GM04503 (cell line): ENCODE measurements at places on chromosomes 6 and 20.

GRCh38 chr6:56798163-56798562, 155.5 kb upstream of the DST start:
- DNase-seq: peak; percentile 58

GRCh38 chr20:17759449-17759848, 59.7 kb downstream of the BANF2 start:
- no peak for DNase-seq

DNA sequence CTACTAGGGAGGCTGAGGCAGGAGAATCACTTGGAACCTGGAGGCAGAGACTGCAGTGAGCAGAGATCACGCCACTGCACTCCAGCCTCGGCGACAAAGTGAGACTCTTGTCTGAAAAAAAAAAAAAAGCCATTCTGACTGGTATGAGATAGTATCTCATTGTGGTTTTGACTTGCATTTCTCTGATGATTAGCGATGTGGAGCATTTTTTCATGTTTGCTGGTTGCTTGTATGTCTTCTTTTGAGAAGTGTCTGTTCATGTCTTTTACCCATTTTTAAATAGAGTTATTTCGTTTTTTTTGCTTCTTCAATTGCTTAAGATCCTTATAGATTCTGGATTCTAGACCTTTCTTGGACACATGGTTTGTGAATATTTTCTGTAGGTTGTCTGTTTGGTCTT, 103.5 kb upstream of the SIM1 start:
- no peak for DNase-seq

DNA sequence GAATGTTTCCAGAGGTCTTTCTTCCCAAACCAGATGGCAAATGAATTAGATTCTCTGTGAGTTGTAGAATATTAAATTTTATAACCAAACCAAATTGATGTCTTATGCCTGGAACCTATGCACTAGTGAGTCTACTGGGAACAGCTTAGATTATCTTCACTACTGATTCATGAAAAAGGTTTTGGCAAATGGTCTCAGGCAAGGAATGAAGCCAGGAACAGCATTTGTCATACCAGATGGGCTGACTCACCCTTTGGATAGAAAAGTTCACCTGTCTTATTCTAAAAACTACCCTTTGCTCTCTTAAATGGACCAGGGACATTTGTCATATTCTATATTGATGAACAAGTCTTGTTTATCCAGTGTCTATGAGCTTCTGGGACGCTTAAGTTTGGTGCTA, 135.4 kb upstream of the ECI2 start:
- peak; percentile 11 for DNase-seq

DNA sequence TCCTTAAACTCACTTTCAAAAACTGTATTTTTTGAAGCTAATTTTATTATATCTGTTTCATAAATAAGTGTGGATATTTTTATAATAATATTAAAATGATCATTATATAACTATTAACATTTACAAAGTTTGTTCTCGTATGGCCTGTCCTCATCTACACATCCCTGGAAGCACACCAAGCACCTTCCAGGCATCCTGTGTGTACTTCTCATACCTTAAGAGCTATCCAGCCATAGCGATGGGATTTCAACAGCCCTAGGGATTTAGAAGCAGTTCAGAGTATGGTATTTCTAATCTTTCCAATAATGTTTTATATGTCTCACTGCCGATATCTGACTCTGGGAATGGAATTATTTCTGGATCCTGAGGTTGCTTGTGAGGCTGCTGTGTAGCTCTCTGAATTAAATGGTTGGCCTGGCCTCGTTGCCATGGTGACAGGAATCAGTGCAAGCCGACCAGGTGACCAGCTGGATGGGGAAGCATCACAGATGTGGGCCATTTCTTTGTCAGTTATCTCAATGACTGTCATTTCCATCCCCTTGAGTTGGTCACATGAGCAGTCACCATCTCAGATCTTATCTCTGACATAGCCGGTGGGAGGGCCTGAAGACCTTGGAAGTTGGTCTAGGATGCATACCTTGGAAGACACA, 265.2 kb upstream of the RIN2 start:
- DNase-seq: no peak

DNA sequence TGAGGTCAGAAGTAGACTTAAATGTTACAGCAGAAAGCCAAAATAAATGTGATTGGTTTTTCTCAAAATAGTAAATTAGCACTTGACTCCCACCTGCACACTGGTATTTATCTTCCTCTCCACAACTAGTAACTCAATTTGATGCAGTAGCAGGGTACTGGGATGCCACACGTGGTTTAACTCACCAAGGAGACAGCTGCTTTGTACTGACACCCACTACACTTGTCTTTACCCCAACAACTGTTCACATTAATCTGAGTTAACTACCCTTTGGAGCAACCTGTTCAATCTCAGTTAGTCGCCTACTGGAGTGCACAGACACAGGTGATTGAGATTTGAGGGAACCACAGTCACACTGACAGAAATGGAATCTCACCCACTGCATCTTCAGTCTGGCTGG, 242.1 kb downstream of the PRKN start:
- no peak for DNase-seq

DNA sequence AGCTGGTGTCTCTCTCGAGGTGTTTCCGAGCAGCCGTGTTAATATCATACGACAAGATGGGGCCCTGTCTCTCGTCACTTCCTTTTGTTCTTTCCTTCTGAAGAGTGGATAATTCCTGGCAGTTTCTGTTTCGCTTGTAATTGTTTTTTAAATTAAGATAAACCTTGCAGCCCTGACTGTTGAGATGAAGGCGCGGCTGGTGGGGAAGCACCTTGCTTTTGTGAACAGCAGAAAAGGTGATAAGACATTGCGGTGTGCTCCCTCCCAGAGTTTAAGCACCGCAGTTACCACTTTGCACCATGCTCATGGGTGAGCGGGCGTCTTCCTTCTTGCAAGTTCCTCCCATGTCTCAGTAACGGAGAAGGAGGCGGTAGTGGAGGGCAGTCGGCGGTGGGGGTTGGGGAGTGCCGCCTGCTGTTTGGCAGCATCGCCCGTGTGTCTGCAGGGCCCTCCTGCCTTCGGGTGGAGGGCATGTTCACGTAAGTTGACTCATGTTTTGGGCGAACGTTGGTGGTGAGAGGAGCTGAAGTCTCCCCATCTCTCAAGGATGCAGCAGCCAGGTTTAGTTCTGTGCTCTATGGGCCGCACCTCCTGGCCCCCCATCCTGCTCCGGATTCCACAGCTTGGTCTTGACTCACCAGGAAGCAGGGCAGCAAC, 345.9 kb downstream of the TAF4 start:
- no peak for DNase-seq
